ENCODE measurements at places on chromosomes 1 and 21.

DNA sequence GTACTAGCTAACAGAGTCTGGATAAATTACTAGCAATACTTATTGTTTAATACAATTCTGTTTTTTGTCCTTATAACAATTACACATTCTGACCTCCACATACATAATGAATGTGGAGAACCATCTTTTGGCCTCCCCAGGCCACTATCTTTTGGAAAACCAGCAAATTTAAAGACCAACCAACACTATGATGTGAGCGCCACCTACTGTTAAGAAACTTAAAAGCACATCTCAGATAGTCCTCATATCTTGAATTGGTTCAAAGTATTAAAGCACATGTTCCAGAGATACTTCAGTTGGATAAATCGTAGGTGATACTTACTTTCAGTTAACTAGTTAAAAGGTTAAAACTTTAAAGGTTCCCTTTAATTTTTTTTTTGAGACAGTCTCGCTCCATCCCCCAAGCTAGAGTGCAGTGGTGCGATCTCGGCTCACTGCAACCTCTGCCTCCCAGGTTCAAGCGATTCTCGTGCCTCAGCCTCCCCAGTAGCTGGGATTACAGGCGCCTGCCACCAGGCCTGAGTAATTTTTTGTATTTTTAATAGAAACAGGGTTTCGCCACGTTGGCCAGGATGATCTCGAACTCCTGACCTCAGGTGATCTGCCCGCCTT is 29.3 kb upstream of the USP1 start:
- no peak for DNase-seq

DNA sequence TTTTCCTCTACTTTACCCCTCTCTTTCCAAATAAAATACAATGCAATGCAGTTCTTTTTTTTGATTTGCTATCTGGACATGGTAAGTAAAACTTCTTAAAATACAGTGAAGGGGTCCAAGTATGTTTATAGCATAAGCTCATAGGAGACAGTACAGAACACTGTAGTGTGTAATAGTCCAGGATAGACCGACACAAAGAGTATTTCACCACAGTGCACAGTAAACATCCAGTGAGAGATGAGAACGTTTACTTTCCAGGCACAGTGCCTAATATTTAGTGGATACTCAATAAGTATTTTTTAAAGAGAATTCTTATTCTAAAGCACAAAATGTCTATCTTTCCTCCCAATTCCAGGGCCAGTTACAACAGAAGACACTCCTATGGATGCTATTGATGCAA is 14.9 kb downstream of the MIA3 start:
- DNase-seq, result no peak

DNA sequence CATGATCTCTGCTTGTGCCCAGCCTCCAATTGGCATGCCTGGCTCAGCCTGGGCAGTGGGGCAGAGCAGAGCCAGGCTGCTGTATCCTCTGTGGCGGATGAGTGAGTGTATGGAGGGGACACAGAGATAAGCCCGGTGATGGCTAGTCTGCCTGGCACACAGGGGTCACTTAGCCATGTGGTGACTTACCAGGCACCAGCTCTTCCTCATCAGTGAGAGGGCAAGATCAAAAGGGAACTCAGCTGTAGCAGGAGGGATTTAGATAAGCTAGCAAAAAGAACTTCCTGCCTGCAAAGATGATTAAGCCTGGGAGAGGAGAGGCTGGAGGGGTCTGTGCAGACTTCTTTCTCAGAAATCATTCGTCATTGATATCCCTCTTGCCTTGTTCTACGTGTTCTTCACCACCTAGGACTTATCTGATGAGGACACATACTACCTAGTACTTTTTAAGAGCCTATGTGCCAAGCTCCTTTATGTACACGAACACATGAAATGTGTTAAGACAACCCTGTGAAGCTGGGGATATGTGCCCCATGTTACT is 7.9 kb downstream of the KIF21B start:
- DNase-seq, result no peak

GRCh38 chr1:27522432-27523336 is 32.7 kb upstream of the WASF2 start:
- peak; percentile 89 for DNase-seq

GRCh38 chr1:245858022-245858721 is 648.9 kb downstream of the SMYD3 start:
- DNase-seq, result no peak

GRCh38 chr1:37732111-37732780 is 32.7 kb downstream of the EPHA10 start:
- DNase-seq, result no peak

- DNase-seq, result no peak
Observed at GRCh38 chr1:230303822-230304221, 122.3 kb downstream of the PGBD5 start.

DNA sequence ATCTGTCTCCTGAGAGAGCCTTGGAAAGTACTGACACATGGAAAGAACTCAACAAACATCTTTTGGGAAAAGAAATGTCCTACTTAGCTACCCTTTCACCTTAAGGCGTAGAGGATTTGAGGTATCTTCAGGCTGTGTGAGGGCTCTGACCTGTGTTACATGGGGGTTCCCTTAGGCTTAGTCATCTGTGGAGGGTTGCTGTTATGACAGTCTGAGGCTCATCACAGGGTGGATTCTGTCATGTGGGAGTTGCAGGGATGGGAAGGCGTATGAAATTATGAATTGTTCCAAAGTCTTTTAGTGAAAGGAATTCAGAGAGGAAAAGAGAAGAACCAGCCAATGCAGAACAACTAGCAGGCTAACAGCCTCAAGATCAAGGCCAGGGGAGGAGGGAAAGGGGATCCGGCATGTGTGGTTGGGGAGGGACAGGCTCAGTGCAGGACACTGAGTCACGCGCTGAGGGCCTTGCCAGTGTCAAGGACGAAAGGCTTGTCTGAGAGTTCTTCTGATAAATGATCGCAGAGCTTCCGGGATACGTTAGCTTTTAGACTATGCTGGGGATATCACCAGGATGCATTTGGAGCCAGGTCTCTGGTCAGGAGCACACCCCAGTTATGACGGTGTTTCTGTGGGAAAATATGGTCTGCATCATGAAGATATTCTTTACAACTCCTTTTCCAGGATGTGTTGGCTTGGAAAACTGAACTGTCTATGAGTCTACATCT is 24.6 kb upstream of the PLA2G2C start:
- DNase-seq, result no peak

GRCh38 chr1:119790451-119791198 is 20.6 kb downstream of the REG4 start:
- DNase-seq, result no peak

- DNase-seq, result peak; percentile 68
Observed at GRCh38 chr1:32818804-32819541, 1.5 kb downstream of the S100PBP start.

- DNase-seq, result peak; percentile 79
Observed at GRCh38 chr1:207822602-207823451, 71.0 kb downstream of the CD46 start.

Measured in activated CD8-positive, alpha-beta memory T cell treated with anti-CD3 and anti-CD28 coated beads for 24 hours (primary cell).